Activated naive CD8-positive, alpha-beta T cell treated with anti-CD3 and anti-CD28 coated beads, Interleukin-2, amount 10 ng/mL, durations not matched to agents 7 days and 5 days (primary cell): ENCODE measurements at places on chromosomes 5 and 9.

DNA sequence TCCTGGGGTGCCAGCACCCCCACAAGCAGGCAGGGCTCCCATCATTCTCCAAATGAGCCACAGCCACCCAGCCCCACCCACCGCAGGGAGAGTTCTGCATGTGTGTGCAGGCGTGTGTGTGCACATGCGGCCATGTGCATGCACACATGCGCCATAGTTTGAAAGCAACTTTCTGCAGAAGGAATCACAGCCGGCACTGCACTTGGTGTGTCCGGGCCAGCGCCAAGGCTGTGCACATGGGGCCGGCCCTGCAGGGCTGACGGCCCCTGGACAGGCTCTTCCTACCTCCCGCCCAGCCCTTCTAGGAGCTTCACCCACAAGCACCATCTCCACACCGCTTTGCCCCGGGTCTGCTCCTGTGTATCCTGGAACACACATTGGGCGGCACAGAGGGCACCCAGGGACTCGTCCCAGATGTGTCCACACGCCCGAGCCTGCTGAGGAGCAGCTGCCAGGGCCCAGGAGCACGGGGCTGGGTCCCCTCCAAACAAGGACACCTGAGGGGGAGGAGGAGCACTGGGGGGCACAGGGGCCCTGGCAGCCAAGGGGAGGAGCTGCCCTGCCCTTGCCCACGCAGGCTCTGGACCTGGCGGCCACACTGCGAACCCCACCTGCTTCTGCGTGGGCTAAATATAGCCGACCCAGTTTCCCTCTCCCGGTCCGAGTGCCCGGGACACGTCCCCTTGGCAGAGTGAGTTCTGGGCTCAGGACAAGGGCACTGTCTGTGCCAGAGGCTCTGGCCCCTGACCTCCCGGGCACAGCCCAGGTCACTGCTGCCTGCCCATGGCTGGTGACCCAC lies 19.1 kb downstream of the TPPP start:
- DNase-seq, result peak; percentile 28

DNA sequence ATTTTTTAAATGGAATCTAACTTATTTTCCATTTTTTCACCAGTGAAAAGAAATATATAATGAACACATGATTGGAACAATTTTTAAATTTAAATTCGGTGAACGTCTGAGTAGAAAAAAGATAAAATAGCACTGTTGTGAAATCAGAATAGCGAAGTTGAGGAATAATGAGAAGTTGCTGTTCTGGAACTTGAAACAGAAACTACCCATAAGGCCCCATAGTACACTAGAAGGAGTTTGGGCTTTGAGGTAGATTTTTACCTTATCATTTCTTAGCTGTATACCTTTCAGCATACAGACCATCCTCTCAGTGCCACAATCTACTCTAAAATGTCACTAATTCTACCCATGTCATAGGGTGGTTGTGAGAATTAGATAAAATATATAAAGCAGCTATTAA lies 35.1 kb downstream of the TDRD7 start:
- DNase-seq, result no peak

DNA sequence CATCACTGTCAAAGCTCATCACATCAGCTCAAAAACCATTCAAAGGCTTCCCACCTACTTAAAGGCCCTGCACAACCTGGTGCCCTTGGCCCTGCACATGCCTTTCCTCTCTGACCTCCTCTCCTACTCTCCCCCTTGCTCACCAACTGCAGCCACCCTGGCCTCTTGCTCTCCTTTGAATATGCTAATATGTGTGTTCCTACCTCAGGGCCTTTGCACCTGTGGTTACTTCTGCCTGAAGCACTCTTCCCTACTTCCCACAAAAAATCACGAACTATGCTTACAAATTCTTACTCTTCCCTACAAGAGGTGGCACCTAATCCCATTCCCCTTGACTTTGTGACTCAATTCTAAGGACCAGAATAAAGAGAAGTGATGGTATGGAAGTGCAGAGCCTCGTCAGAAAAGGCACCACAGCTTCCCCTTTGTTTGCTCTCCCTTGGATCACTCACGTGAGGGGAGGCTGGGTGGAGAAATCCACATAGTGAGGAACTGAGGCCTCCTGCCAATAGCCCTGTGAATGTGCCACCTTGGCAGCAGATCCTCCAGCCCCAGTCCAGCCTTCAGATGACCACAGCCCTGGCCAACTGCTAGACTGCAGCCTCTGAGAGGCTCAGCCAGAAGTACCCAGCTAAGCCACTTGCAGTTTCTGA lies 3.2 kb upstream of the TMEM171 start:
- DNase-seq, result no peak

- peak; percentile 55 for DNase-seq
These were observed 58.0 kb downstream of the SLC22A5 start for GRCh38 chr5:132427281-132428146.

DNA sequence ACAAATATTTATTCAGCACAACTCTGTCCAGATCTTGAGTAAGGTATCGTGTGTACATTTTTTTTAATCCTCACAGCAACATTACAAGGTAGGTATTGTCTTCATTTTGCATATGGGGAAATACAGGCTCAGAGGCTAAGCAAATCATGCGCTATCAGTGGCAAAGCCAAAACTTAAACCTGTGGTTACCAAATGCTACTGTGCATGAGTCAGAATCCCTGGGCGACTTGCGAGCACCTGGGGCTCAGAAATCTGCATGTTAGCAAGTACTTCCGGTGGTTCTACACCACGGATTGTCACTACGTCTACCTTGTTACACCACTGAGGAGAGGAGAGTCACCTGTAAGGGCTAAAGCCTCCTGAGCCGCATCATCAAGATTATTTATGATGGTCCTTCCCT lies 21.3 kb downstream of the C5orf58 start:
- DNase-seq, result peak; percentile 53
